ENCODE measurements at places on chromosomes 5 and 9.

DNA sequence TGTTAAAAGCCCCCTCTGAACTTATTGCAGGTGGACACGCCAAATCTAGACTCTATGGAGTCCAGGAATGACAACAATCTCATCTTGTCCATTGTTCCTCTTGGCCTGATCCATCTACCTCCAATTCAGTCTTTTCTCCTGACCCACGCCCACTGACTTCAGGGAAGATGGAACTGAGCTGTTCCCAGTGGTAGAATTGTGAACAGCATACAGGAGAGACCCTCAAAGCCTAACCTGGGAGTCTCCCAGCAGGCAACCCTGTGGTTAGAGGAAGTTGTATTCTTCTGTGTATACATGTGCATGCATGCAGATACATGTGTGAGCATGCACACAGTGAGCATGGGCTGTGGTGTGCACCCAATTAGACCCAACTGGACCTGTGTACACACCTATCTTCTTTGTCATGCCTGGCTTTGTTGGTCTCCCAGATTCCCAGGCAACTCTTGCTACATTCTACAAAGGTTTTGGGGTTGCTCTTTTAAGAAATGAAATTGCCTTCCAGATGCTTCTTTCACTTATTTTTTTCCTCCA is 286.0 kb downstream of the ZSWIM6 start:
- DNase-seq, result no peak
- H3K36me3 ChIP-seq, result no peaks in the 10 kb centered on the region
- H3K4me1 ChIP-seq, result no peaks in the 10 kb centered on the region
- no peak overlapping the region for H3K27ac ChIP-seq
- no peak overlapping the region for H3K4me3 ChIP-seq

- H3K27me3 ChIP-seq, result no peaks in the 10 kb centered on the region
- peak overlapping the region; percentile 28 for H3K27ac ChIP-seq
- peak overlapping the region; percentile 82 for H3K4me3 ChIP-seq
- H3K4me1 ChIP-seq, result peaks cover 10% of the 10 kb centered on the region
- DNase-seq, result no peak
- no peaks in the 10 kb centered on the region for H3K36me3 ChIP-seq
Measured at GRCh38 chr9:129036923-129037766, 719 bp downstream of the MIGA2 start.

DNA sequence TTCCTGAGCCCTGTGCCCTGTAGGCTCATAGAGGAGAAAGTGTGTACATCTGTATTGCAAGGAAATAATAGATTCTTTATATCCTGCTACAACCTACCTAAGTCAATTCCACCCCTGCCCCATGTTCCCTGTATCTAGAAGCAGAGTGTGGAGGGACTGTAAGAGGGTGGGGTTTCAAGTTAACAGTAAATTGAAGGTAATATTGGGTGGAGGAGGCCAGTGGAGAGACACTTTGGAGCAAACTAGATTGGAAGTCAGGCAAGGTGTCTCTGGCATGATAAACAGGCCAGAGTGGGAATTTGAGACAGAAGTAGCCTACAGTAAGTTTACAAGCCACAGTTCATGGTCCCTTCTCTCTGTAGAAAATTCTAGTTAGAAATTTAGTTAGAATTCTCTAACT is 2.3 kb upstream of the HEMGN start:
- H3K4me3 ChIP-seq, result no peak overlapping the region
- DNase-seq, result no peak
- no peaks in the 10 kb centered on the region for H3K36me3 ChIP-seq

- no peaks in the 10 kb centered on the region for H3K4me1 ChIP-seq
- no peaks in the 10 kb centered on the region for H3K36me3 ChIP-seq
- no peaks in the 10 kb centered on the region for H3K27me3 ChIP-seq
- H3K27ac ChIP-seq, result no peak overlapping the region
Measured at GRCh38 chr9:136001231-136001630, 40.1 kb upstream of the UBAC1 start.

DNA sequence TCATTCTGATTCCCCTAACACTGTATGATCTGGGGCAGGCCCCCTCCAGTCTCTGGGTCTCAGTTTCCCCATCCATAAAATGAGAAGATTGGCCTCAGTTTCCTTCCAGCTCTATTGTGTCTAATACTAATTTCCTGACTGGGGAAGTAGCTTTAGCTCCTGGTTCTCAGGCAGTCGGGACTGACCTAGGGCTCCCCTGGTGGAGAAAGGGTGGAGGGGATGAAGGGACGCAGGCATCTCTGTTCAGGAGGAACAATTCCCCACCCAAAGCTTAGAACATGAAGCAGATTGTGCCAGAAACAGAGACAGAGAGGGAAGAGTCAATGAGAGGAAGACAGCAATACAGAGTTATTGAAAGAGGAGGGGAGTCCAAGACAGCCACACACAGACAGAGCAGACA is 14.2 kb upstream of the PTGS1 start:
- H3K27ac ChIP-seq, result no peak overlapping the region
- no peak for DNase-seq
- H3K4me1 ChIP-seq, result peaks cover 9% of the 10 kb centered on the region
- H3K27me3 ChIP-seq, result no peaks in the 10 kb centered on the region
- no peaks in the 10 kb centered on the region for H3K36me3 ChIP-seq

GRCh38 chr9:84349671-84350070 is 9.1 kb upstream of the SLC28A3 start:
- DNase-seq, result no peak
- H3K27ac ChIP-seq, result no peak overlapping the region
- no peaks in the 10 kb centered on the region for H3K36me3 ChIP-seq
- no peaks in the 10 kb centered on the region for H3K4me1 ChIP-seq
- H3K27me3 ChIP-seq, result no peaks in the 10 kb centered on the region

GRCh38 chr5:61572959-61573358 is 240.9 kb downstream of the ZSWIM6 start:
- H3K27ac ChIP-seq, result no peak overlapping the region
- no peak for DNase-seq
- H3K36me3 ChIP-seq, result no peaks in the 10 kb centered on the region
- no peaks in the 10 kb centered on the region for H3K27me3 ChIP-seq

GRCh38 chr5:56819060-56819881 is 3.9 kb downstream of the MAP3K1 start:
- no peaks in the 10 kb centered on the region for H3K36me3 ChIP-seq
- DNase-seq, result peak; percentile 8

DNA sequence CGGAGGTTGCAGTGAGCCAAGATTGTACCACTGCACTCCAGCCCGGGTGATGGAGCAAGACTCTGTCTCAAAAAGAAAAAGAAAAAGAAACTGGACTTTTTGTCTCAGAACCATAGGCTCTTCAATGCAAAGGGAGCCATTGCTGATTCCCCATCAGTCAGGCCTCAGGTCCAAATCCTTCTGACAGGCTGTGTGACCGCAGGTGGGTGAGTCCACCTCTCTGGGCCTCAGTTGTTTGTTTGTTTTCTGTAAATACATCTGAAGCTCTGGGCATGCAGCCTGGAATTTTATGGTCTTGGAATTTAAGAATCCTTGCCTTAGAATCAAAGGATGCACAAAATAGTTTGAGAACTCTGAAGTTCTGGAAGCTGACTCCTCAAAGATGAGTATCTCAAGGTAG is 21.1 kb upstream of the TOR2A start:
- no peaks in the 10 kb centered on the region for H3K36me3 ChIP-seq
- H3K27ac ChIP-seq, result no peak overlapping the region
- DNase-seq, result no peak

- H3K27ac ChIP-seq, result no peak overlapping the region
- H3K27me3 ChIP-seq, result no peaks in the 10 kb centered on the region
- no peak overlapping the region for H3K4me3 ChIP-seq
- DNase-seq, result no peak
Measured at GRCh38 chr5:105506692-105507277, 1944.2 kb upstream of the NUDT12 start.

- H3K4me3 ChIP-seq, result no peak overlapping the region
- no peaks in the 10 kb centered on the region for H3K27me3 ChIP-seq
- DNase-seq, result peak; percentile 96
- H3K4me1 ChIP-seq, result peaks cover 17% of the 10 kb centered on the region
Measured at GRCh38 chr9:78871452-78872331, 574.8 kb downstream of the PSAT1 start.

GRCh38 chr5:112119969-112120368 is 299.1 kb downstream of the EPB41L4A start:
- no peaks in the 10 kb centered on the region for H3K27me3 ChIP-seq
- H3K4me1 ChIP-seq, result no peaks in the 10 kb centered on the region
- no peak overlapping the region for H3K4me3 ChIP-seq
- no peak overlapping the region for H3K27ac ChIP-seq
- DNase-seq, result no peak

GRCh38 chr5:91379246-91379913 is 3.7 kb downstream of the ARRDC3 start:
- peak overlapping the region; percentile 95 for H3K4me3 ChIP-seq
- no peaks in the 10 kb centered on the region for H3K27me3 ChIP-seq
- DNase-seq, result no peak
- peak overlapping the region; percentile 99 for H3K27ac ChIP-seq

DNA sequence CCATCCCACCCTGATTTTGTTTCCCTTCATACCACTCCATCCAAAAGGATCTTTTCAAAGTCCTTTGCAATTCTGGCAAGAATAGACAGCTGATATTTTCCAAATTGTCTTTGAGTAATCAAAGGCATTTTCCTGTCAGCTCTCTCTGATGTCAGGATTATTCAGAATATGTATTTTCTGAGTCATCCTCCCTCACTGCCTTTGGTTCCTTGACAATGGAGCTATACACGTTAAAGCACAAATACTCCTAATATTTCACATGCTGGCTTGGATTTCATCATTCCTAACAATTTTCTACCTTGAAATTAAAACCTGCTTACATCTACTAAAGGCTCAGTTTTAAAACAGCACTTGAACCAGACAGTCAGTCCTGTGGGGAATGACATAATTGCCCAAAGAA is 379.4 kb downstream of the GADD45G start:
- H3K4me3 ChIP-seq, result no peak overlapping the region
- peak; percentile 57 for DNase-seq
- no peaks in the 10 kb centered on the region for H3K4me1 ChIP-seq

- H3K36me3 ChIP-seq, result no peaks in the 10 kb centered on the region
- H3K27ac ChIP-seq, result no peak overlapping the region
Measured at GRCh38 chr9:69916950-69917349, 96.3 kb downstream of the CFAP95 start.

GRCh38 chr5:156400231-156400986 is 73.4 kb downstream of the SGCD start:
- H3K4me3 ChIP-seq, result no peak overlapping the region
- no peak for DNase-seq
- H3K27ac ChIP-seq, result no peak overlapping the region

DNA sequence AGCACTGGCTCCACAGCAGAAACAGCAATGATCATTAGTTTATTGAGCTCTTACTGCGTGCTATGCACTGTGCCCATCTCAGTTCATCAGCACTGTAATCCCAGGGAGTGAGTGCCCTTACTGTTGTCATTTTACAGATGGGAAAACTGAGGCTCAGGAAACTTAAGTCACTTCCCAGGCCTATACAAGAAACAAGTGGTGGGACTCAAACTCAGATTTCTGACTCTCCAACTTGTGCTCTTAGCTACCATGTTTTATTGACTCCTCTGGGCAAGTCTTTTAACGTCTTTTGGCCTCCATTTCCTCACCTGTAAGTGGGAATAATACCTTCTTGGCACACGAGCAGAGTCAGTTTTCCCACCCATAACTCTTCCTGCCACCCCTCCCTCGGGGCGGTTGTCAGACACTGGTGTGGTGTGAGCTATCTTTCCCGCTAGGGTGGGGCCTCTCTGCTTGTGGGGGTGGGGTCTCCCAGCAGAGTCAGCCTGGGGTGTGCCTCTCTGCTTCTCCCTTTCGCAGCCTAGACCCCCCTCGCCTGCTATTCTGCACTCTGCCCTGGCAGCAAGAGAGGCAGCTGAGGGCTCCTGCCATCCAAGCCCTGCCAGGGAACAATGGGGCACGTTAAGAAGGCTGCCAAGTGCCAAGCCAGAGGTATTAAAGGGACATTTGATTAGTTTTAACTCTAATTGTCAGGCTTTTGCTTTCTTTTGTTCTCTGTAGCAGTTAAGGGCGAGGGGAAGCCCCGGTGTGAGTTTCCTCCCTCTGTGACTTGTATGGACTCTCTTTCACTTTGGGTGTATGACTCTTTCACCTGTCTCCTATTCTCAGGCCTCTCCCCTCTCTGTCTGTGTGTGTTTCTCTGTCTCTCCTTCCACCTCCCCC is 12.1 kb downstream of the GALNT10 start:
- H3K4me1 ChIP-seq, result peaks cover 34% of the 10 kb centered on the region
- peaks cover 3% of the 10 kb centered on the region for H3K36me3 ChIP-seq
- no peaks in the 10 kb centered on the region for H3K27me3 ChIP-seq
- no peak for DNase-seq

DNA sequence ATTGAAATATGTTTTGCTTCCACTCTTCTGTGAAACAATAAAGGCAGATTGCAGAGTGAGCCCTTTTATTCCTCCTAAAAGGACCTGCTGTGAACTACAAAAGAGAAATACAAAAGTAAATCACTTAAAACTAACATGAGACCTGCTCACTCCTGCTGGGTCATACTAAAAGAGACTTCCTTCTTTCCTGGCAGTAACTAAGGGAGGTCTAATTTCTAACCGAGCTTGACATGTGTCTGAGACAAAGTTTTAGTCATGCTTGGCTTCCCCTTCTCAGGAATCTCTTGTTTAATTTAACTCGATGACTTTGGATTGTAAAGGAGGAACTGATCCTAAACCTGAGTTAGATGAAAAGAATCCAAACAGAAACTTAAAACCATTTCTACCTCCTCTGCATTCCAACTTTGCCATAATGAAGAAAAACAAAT is 86.4 kb upstream of the CDH6 start:
- no peaks in the 10 kb centered on the region for H3K36me3 ChIP-seq
- DNase-seq, result peak; percentile 91
- H3K27me3 ChIP-seq, result no peaks in the 10 kb centered on the region
- peaks cover 27% of the 10 kb centered on the region for H3K4me1 ChIP-seq
- H3K27ac ChIP-seq, result peak overlapping the region; percentile 93

DNA sequence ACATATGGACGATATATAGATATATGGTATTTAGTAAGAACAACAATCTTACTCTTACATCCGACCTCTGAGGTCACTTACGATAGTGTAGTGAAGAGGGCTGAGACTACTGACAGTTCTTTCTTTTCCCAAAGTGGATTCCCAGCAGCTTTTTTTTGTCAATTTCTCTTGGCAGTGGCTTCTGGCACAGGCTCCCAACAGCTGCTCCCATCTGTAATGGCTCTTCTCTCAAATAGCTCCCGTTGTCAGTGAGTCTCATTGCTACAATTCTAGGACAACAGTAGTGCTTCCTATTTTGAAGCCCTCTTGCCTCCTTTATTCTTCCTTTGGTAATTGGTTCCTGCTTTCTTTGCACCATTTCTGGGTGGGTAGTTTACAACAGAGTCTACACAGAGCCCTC is 68.4 kb downstream of the SLC25A46 start:
- no peaks in the 10 kb centered on the region for H3K36me3 ChIP-seq
- no peak overlapping the region for H3K4me3 ChIP-seq

DNA sequence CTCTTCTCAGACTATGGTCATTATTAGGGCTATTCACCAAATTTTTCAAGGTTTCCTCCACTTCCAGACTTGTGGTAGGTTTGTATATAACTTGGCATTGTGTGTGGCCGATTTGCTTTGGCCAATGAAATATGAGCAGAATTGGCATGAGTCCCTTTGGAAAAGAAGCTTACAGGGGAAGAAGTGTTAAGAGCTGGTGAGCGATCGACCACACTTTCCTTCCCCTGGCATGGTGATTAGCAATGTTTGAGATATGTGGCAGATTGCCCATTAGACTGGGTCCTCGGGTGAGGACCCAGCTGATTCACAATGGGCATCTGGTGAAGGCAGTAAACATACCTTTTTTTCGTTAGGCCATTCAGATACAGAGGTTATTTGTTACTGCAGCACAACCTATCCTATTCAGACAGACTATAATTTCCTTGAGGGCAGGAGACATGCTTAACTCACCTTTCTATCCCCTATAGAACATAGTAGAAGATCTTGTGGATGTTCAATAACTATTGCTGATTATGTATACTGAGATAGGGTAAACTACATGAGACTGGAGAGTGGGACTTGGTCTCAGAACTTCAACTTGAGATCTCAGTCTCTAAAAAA is 62.8 kb upstream of the KLF9 start:
- DNase-seq, result peak; percentile 55
- H3K27me3 ChIP-seq, result no peaks in the 10 kb centered on the region
- no peak overlapping the region for H3K27ac ChIP-seq
- no peak overlapping the region for H3K4me3 ChIP-seq
- H3K4me1 ChIP-seq, result peaks cover 16% of the 10 kb centered on the region

All from astrocyte (in vitro differentiated cells and primary cell).